ENCODE measurements at places on chromosomes 2 and 18.

- no peak for ATAC-seq
Observed at GRCh38 chr2:29317077-29317517, 201.9 kb downstream of the CLIP4 start.

DNA sequence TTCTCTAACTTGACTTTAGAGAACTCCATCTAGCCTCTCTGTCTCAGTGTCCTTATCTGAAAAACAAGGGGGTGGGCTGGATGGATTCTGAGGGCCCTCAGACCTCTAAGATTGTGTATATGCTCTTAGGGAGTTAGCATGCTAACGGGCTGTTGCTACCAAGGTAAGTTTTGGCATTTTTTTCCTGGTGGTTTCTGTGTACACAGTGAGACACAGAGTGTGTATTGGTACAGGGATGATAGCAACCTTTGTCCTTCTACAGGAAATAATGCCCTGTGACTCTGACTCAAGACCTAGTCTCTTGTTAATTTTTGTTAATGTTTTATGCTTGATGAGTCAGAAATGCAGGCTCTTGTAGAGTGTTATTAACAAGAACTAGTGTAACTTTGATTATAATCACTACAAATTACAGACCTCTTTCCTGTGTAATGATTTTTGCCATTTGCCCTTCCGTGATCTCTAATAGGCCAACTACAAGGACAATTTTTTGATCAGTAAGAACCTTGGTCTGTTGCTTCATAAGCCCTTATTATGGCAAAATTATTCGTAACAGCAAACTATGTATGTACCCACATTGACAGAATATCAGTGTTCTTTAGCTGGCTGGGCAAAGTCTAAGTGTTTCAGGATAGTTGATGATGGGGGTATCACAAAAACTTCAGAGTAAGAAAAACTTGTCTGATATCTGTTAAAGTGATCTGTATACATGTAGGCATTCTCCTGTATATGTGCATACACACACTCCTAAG is 89.7 kb downstream of the SPTBN1 start:
- ATAC-seq = peak; percentile 99

- no peak for ATAC-seq
Observed at GRCh38 chr18:61323951-61324350, 9.3 kb upstream of the CDH20 start.

- no peak for ATAC-seq
Observed at GRCh38 chr2:168035458-168035857, 211.9 kb downstream of the STK39 start.

GRCh38 chr2:188294352-188294926 is 2.8 kb downstream of the GULP1 start:
- ATAC-seq = no peak

GRCh38 chr2:74843899-74844298 is 10.0 kb downstream of the HK2 start:
- ATAC-seq = no peak

DNA sequence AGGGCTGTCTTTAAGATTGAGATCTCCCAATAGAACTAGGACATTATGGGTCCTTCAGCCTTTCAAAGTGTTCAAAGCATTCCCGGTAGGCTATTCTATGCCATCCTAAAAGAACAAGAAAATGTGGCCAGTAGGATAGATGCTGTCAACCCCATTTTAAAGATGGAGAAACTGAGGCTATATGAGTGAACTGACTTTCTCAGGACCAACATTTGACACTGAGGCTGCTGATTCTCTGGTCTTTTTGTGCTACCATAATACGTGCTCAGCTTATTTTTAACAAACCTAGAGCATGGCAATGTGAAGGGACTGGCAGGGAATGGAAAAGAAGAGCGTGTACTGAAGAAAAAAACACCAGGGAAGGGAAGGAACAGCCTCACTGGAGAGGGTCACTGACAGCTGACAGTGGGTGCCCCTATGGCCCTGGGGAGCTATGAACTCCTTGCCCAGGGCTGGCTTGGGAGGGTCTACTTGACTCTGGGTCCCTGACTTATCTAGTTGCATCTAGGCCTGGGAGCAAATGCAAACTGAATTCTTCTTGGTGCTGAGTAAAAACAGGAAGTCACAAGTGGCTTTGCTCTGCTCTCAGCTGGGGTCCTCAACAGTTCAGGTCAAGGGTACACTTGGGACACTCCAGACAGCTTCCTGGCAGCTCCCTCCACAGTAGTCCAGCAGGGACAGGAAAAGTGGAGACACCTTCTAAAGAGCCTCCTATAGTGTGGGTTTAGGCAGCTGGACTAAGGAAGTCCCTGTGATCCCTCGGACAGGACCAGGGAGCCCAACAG is 2.3 kb downstream of the CYRIA start:
- no peak for ATAC-seq

- ATAC-seq = peak; percentile 36
Observed at GRCh38 chr18:55850904-55851303, 262.9 kb upstream of the TCF4 start.

DNA sequence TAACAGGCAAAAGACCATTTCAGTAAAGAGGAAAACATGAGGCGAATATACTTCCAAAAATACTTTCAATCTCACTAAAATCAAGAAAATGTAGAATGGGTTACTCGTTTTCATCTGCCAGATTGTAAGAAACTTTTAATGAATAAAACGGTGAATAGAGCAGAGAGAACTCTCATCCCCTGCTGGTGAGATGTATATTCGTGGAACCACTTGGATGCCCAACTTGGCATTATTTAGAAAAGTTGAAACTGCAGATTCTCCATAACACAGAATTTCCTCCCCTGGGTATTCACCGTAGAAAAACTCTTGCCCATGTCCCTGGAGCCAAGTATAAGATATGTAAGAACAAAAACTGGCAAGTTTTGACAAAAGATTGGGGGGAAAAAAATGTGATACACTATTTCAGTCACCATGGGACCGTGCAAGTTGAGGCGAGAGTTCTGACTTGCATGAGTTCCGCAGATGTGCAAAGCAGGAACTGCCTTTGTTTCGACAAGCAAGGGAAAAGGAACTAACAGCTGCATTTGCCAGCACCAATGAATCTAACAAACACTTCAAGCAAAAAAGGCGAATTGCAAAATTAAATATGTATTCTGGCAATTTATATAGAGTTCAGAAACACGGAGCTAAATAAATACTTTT is 14.8 kb downstream of the TIMM21 start:
- ATAC-seq = peak; percentile 57
